ENCODE measurements at places on chromosomes 5 and 9.

GRCh38 chr9:107827304-107827703 lies 337.7 kb upstream of the KLF4 start:
- DNase-seq, result no peak

- no peak for DNase-seq
These were observed 336.9 kb upstream of the PDE4D start for GRCh38 chr5:60230456-60230855.

GRCh38 chr9:131500939-131501541 lies 1.7 kb upstream of the POMT1 start:
- DNase-seq, result no peak

GRCh38 chr5:139157556-139157955 lies 40.6 kb downstream of the SIL1 start:
- DNase-seq, result no peak

GRCh38 chr9:133148199-133149129 lies 15.2 kb downstream of the GBGT1 start:
- no peak for DNase-seq

- no peak for DNase-seq
These were observed 286.8 kb upstream of the PANK3 start for GRCh38 chr5:168865968-168866367.

DNA sequence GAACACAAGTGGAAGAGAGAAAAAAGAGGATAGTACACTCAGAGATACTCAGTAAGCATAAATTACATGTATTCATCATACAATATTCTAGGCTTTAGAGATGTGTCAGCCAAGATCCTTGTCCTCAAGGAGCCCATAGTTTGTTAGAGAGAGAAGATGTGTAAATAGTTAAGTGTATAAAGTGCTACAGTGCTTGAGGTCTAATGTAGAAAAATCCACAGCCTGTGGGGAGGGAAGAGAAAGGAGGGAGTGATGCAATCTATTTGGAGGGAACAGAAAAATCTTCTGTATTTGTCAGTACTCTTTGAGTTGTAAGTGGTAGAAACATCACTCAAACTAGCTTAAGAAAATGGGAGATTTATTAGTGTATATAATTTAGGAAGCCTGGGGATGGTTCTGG lies 81.9 kb downstream of the PALM2AKAP2 start:
- no peak for DNase-seq

- DNase-seq, result no peak
These were observed 10.0 kb upstream of the CAMK4 start for GRCh38 chr5:111214052-111214742.

- no peak for DNase-seq
These were observed 653.7 kb downstream of the TLE1 start for GRCh38 chr9:81035601-81036000.

DNA sequence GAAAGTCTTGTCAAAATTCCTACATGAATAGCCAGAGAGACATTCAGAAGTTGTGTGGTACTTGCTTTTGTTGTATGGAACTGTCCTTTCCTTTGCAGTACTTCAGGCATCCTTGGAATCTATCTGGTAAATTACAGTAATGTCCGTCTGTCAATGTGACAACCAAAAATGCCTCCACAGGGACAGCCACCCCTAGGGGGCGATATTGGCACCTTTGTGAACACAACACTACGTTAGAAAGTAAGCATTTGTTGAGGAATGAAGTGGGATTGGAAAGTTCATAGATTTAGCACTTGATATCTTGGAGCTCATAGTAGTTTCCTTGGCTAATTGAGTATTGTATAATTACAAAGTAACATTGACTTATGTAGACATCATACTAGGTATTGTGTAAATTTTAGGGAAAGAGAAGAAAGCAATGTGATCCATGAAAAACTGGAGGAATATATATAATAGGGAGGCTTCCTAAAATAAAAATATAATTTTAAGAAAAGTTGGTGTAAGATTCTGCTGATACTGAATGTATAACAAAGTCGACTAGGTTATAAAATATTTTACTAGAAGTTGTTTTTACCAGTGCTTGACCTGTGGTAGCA lies 32.7 kb downstream of the TMEFF1 start:
- no peak for DNase-seq

DNA sequence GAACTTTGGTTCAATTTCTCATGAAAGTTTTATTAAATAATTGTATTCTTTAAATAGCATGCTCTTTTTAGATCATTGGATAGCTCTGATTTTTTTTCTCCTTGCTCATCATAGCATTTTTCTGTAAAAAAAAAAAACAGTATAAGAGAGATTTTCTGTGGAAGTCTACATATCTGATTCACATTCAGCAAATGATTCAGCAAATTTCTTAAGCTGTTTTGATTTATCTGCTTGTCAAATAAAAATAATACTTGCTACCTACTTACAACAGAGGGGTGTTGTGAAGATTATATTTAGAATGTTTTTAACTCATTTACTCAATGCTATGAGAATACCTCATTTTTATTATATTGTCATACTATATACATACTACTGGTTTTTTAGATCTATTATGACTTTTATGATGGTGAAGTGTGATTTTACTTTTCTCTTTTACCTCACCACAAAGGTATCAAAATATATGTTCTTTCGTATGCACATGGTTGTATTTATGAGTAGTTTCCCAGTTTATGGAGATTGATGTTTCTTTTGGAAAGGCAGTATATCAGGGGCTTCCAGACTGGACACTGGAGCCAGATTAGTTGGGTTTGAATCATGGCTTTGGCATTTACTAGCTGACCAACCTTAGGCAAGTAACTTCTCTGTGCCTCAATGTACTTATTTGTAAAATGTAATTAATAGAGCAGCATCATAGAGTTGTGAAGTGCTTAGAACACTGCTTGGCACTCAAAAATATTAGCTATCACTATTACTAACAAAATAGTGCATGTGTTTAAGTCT lies 25.5 kb downstream of the TNPO1 start:
- no peak for DNase-seq

DNA sequence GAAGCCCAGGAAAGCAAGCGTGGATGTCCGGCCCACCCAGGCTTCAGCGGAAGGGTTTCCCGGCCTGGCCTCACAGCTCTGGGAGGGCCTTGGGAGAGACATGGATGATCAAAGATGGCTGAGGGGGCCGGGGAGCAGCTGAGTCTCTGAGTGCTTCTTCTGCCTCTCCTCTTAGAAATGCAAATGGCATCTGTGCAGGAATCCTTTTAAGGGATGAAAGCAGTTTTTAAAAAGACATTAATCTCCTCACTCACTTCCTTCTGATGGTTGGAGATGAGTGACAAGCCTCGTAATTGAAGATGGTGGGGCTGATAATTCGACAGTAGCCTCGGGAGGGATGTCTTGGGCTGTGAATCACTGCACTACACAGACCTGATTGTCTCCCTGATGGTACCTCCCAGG lies 24.3 kb upstream of the PITX1 start:
- no peak for DNase-seq

All from NCI-H187 (cell line).